ENCODE measurements at places on chromosomes 13 and 19.

- no peak for DNase-seq
Measured at GRCh38 chr19:6706633-6706958, 13.9 kb downstream of the C3 start.

GRCh38 chr13:51585696-51586095 lies 1.4 kb downstream of the WDFY2 start:
- DNase-seq: no peak

DNA sequence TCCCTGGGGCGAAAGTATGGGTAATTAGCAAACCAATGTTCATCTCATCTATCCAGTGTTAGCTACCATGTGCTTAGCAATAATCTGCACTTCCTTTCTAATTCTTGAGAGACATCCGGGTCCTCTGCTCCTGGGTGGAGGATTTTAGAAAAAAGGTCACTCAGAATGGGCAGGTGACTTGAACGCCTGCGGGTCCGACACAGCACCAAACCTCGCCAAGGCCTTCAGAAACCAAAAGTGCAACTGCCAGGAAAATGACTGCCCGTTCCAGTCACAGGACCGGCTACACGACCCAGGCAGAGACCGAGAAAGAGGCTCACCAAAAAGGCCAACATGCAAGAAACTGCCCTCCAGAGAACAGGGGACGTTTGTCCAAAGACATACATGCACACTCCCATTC lies 39.9 kb downstream of the ZNF146 start:
- DNase-seq: no peak

DNA sequence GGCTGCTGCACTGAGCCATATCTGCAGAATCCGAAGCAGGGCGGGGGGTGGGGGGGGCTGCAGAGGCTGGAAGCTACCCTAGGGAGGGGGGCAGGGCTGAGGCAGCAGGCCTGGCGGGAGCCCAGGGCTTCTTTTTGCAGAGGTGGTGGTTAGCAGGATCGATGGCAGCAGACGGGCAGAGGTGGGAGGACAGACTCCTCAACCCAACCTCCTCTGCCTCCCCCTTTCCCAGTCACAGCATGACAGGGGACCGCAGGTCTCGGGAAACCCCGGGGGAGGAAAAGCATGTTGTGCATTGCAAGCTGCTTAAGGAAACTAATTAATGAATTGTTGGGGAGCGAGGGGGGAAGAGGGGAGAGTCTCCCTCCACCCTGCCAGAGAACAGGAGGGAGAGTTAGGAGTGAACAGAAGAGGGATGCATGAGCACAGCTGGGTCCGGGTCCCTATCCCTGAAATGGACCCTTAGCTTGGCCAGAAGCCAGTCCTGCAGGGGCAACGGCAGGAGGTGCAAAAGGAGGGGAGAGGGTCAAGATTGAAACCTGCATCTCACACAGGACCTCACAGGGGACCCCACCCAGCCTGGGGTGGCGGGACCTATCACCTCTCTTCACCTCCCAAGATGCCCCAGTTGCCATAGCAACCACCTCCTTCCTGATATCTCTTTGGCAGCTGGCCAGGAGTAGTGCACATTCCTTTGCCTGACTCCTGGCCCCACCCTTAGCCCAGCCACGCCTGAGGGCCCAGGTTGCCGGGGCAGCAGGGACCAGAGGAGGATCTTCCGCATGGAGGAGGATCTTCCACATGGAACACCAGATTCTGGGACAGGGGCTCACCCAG lies 1.8 kb downstream of the FXYD7 start:
- peak; percentile 32 for DNase-seq

GRCh38 chr13:23679220-23679619 lies 109.0 kb downstream of the TNFRSF19 start:
- DNase-seq: no peak

- DNase-seq: no peak
Measured at GRCh38 chr13:44050450-44051063, 170.9 kb downstream of the LACC1 start.

GRCh38 chr19:29285878-29286277 lies 72.9 kb upstream of the UQCRFS1 start:
- DNase-seq: no peak

GRCh38 chr13:110524541-110525257 lies 36.8 kb downstream of the RAB20 start:
- no peak for DNase-seq

DNA sequence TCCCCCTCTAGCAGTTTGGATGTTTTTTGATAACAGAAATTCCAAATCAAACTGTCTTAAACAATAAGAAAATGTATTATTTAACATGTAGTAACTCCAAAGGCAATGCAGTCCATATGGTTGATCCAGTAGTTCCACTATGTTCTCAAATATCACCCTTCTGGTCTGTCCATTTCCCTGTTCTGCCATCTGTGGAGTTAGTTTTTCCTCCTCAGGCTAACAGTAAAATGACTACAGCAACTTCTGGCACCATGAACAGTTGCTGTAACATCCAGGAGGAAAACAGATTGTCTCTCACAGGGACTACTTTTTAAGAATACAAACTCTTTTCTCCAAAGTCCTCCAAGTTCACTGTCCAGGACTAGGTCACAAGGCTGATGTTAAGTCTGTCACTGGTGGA lies 455.4 kb downstream of the FGF14 start:
- DNase-seq: no peak

- DNase-seq: no peak
Measured at GRCh38 chr19:47658431-47659348, 49.8 kb downstream of the BICRA start.

- no peak for DNase-seq
Measured at GRCh38 chr13:61738236-61738750, 322.6 kb upstream of the PCDH20 start.

DNA sequence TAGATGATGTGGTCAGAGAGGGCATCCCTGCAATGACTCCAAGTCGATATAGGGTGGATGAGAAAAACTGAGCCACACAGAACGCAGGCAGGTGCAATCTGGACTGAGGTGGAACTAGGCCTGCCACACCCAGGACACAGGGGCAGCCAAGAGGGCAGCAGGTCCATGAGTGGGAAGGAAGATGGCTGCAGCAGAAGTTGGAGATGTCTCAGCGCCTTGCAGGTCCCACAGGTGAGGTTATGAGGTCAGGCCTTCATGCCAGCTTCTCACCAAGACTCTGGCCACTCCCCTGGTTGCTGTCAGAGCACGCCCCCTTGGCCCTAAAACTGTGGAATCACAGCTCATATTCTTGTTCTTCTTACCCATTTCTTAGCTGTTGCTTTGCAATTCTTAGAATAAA lies 147.7 kb upstream of the VSTM2B start:
- DNase-seq: no peak

DNA sequence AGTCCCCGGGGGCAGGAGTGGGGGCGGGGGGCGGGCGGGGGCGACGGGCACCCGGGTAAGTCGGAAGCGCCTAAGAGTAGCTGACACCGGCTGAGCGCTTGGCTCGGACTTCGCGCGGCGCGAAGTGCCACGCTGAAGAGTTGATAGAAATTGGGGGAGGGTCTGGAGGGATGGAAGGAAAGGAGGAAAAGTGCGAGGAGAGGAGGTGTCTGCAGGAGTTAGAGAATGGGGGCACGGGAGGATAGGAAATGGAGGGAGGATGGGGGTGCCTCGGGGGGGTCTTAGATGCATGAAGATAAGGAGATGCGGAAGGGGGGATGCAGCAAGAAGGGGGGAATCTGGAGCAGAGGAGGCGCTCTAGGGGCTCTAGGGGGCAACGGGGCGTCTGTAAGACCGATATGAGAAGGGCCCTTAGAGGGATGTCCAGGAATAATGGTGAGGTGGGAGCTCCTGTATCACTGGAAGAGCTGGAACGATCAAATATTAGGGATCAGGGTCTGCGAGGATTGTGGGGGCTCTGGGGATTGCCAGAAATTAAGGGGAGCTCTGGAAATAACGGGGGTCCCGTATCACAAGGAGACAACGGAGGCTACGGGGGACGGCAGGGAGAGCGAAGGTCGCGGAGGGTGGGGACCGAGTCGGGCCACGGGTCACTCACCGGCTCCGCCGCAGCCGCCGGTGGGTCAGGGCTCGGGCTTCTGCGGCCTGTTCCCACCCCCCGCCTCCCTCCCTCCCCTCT lies at the start of gene MYPOP:
TSS of gene MYPOP (minus strand) at position 702 of the 739 bp plus-strand sequence. CDS start 840 bp downstream, outside the sequence.
- no peak for DNase-seq

- DNase-seq: no peak
Measured at GRCh38 chr19:803686-804418, 6.6 kb downstream of the PTBP1 start.

DNA sequence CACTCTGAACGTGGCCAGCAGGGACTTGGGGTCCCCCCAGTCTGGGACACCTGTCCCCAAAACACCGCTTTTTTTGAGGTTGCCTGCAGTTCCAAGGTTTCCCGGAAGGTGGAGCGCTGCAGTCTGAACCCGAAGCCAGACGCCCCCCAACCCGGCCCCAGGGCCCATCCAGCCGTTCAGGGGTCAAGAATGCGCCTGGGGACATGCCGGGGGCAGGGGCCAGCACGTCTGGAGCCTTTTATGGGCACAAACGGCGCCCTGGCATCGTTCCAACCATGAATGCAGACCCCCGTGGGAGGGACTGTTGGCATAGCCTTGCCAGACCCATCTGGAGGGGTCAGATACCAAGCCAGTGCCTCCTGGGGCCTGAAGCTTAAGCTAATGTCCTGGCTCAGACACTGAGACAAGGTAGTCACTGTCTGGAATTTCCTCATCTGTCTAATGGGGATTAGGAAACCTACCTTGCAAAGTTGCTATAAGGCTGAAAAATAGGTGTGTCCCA lies 6.9 kb downstream of the S1PR5 start:
- no peak for DNase-seq

DNA sequence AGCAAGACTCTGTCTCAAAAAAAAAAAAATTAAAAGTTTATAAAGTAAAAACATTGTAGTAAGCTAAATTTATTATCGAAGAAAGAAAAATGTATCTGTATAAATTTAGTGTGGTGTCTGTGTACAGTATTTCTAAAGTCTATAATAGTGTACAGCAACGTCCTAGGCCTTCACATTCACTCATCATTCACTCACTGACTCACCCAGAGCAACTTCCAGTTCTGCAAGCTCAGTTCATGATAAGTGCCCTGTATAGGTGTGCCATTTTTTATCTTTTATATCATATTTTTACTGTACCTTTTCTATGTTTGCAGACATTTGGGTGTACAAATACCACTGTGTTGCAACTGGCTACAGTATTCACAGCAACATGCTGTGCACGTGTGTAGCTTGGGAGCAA lies 118.1 kb downstream of the TNFRSF19 start:
- DNase-seq: no peak

GRCh38 chr19:22052644-22053013 lies 345 bp downstream of the ZNF257 start:
- no peak for DNase-seq

DNA sequence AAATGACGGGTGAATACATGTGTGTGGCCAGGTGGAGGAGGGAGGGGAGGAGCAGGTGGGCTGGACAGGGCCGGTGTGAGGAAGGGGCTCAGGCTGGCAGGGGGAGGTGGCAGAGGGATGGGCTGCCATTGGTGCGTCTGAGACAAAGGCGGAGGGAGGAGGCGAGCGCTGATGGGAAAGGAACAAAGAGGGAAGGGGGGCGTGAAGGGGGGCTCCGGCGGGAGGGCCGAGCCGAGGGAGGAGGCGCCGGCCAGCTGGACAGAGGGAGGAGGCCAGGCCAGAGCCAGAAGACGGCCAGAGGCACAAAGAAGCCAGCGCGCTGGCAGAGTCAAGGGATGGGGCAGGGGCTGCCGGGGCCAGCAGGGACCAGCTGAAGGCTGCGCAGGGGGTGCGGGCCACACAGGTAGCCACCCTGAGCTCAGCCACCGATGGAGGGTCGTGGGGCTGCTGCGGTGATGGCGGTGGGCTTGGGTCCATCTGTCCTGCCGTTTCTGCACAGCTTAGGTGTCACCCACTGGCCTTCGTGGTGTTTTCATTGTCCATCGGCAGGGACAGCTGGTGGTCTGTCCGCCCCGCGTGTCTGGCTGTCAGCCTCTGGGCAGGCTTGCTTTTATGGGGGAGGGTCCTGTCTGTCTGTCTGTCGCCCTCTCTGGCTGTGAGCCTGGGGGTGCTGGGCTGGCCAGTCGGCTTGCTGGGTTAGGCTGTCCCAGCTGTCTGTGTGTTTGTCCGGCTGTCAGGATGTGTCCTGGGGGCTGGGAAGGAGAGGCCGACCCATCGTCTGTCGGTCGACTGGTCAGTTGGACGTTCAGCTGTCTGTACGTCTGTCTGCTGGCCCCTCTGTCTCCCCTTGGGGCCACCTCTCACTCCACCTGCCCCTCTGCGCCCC lies 2.2 kb downstream of the APC2 start:
- DNase-seq: no peak

- DNase-seq: no peak
Measured at GRCh38 chr19:2724148-2724557, 3.0 kb upstream of the DIRAS1 start.

DNA sequence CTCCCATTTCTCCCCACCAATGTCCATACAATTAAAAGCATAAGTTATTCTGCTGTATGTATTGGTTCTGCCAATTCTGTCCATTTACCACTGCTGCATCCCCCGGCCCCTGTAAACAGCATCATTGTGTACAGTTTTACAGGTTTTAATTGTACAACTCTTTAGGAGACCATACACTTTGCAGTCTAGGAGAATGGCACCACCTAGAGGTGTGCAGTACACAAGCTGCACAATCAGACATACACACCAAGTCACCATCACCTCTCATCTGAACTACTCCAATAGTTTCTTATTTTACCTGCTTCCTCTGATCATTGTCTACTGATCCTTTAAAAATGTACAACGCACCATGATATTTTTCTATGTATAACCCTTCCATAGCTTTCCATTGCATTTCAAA lies 855.9 kb upstream of the KLHL1 start:
- no peak for DNase-seq

DNA sequence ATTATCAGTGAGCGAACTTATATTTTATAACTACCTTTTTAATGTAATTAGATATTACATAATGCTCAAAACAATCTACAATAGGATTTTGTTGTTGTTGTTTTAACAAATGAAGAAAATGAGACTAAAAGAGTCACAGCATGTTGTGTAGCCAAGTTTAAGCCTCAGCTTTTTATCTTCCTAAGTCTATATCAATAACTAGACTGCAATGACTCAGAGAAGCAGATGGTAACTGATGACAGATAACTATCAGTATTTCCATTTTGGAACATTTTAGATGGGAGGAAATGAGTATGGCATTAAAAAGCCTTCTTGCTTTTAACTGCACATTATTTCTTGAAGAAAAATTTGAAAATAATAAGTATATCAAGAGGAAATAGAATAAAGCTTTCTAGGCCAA lies 825.2 kb downstream of the SLITRK1 start:
- DNase-seq: no peak

DNA sequence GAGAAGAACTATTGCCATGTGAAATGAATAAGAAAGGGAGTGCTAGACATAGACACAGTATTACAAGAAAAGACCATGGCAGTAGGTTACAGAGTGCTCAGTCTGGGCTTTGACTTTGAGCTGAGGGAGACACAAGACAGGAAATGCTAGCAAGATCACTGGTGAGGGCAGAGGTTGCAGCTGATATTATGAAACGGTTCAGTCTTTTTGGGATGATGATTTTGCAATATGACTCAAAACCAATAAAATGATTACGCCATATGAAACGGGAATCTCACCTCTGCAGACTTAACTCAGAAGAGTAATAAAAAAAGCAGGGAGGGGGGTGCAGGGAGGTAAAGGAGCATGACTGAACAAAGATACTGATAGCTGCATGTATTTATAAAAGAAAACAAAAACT lies 123.1 kb downstream of the RBM26 start:
- no peak for DNase-seq

Data from T1000 (cell line).